ENCODE measurements at places on chromosomes 11 and 22.
A peak's percentile ranks its signal among the peaks of the same experiment; 100 is the strongest.

GRCh38 chr22:20550851-20551744 lies 43.7 kb downstream of the MED15 start:
- DNase-seq, result peak; percentile 40

DNA sequence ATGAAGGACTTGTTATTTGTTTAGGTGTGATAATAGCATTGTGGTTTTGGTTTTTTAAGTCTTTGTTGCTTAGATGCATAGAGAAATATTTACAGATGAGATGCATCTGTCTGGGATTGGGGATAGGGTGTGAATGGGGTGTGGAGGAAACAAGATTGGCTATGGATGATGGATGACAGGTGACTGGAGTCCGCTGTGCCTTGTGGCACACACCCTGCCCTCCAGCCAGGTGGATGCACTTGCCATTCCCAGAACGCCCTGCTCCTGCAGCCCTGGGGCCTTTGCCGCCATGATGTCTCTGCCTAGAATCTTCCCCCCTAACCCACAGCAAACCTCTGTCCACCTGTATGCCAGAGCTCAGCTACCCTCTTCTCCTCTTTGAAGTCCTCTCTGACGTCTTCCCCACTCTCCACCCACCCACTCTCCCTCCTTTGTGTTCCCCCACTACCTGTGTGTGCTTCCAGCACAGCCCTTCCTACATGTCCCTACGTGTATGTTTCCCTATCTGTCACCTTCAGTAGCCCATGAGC lies 54.7 kb downstream of the WNT11 start:
- DNase-seq, result no peak

GRCh38 chr11:15941206-15941770 lies 415.1 kb downstream of the SOX6 start:
- DNase-seq, result no peak

- DNase-seq, result no peak
These were observed 199.2 kb upstream of the POU2AF2 start for GRCh38 chr11:111046291-111046690.

- DNase-seq, result no peak
These were observed 226.9 kb downstream of the SNX19 start for GRCh38 chr11:130689222-130689908.

DNA sequence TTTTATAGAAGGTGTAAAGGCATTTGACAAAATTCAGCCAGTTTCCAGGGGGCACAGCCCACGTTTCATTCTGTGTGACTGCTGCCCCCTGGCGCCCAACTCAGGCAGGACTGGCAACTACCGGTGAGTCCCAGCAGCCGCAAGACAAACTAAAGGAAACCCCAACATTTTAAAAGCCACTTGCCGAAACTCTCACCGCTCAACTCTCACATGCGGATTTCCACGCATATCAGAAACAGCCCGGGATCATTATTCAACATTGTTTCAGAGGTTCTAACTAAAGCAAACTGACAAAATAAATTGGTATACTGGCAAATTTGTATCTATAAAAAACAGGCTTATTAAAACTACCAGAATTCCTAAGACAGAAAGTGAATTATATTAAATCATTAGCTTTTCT lies 48.2 kb downstream of the MORC2 start:
- DNase-seq, result peak; percentile 83

GRCh38 chr11:2776351-2777061 lies 76.7 kb upstream of the KCNQ1OT1 start:
- DNase-seq, result no peak

- DNase-seq, result no peak
These were observed 60.0 kb downstream of the BARX2 start for GRCh38 chr11:129435499-129436245.

GRCh38 chr11:13065200-13065787 lies 56.2 kb downstream of the RASSF10 start:
- no peak for DNase-seq

All from stimulated activated CD8-positive, alpha-beta memory T cell treated with anti-CD3 and anti-CD28 coated beads, Interleukin-4, amount 100 ng/mL, for 24 hours (primary cell).